AG20443 (cell line): ENCODE measurements at places on chromosomes 3 and 15.

DNA sequence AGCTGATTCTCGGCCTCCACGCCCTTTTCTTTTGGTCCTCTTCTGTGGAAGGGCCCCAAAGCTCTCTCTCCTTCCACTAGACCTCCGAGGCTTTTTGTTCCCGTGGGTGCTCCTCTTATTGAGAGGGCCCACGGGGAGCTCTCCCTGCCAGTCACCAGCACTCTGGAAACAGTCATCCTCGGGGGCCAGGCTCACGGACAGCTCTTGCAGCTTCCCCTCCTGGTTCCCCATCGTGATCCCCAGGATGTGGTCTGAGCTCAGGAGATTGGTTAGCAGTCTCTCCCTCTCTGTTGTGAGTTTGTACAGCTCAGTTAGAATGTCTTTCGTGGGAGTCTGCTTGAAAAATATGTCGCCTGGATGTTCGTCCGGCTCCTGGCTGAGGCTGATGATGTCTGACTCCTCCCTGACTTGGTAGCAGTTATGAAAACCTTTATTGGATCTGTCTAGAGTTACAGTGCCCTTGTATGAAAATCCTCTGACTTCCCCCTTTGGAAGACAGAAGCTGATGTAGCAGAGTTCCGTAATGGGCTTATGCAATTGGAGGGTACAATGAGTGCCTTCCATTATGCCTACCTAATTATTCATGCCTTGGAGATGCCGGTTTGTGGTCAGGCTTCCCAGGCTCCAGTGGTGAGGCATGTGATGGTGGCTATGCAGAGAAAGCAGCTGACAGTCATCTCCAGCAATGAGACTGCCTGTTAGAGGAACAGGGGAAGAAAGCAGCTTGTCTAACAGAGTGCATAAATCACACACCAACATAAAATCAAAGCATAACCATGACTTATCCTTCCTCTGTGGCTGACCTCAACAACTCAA is 40.0 kb downstream of the FMN1 start:
- DNase-seq: peak; percentile 61

- DNase-seq: peak; percentile 80
These were observed 50.7 kb downstream of the UMPS start for GRCh38 chr3:124780761-124781475.

DNA sequence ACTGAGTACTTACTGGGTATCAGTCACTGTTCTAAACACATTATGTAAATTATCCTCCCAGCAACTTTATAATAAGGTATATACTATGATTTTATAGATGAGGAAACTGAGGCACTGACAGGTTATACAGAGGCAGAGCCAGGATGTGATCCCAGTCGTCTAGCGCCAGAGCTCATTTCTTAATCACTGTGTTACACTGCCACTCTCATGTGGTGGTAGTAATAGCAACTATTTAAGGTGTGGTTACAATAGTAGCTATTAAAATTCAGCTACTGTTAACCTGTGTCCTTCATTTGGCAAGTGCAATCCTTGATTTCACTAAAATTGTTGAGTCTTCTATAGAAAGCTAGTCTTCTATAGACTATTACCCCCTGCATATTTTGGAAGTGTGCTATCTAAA is 43.1 kb upstream of the TRPC1 start:
- no peak for DNase-seq

GRCh38 chr3:118833075-118833474 is 201.6 kb downstream of the IGSF11 start:
- no peak for DNase-seq

DNA sequence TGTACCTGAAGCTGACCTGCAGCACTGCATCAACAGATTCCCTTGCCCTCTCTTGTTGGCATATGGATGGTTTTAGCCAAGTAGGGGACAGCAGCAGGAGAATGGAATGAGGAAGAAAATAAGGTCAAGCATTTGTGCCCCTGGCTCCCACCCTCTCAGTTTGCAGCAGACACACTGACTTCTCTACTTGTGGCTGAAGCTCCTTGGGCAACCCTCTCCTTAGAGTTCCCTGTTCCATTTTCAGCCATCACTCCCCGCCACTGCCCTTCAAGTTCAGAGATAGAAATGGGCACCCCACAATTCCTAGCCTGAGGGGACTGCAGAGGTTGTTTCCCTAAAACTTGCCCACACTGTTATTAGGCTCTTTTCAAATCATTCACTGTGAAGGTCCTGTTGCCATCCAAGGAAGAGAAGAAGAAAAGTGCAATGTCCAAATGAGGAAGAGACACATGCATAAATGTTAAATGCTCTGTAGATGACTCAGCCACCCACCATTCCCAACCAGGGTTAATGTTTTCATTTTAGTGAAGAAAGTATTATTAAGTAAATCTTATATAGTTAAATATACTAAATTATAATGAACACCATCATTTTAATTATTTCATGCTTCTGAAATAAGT is 295.9 kb upstream of the UBE2E2 start:
- DNase-seq: no peak

- no peak for DNase-seq
These were observed 374.3 kb downstream of the TIGIT start for GRCh38 chr3:114668099-114668498.
